ENCODE measurements at places on chromosomes 12 and 14.
A peak's percentile ranks its signal among the peaks of the same experiment; 100 is the strongest.

GRCh38 chr14:85159726-85160125 lies 370.2 kb upstream of the FLRT2 start:
- no peak for DNase-seq

DNA sequence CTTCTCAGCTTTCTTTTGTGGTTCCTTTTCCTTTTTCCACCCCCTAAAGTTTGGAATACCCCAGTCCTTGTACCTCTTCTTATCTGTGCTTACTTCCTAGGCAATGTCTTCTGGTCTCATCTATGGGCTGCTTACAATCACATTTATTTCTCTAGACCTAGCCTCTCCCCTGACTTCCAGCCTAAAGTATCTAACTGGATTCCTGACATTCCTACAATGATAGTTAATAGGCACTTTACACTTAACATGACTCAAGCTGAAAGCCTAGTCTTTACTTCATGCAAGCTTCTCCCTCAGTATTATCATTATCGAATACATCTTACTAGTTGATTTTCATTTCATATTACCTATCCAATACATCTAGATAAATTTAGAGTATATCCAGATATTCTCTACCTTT lies 21.2 kb downstream of the CLECL1 start:
- no peak for DNase-seq

GRCh38 chr14:51844081-51844881 lies 16.1 kb upstream of the GNG2 start:
- DNase-seq = no peak

DNA sequence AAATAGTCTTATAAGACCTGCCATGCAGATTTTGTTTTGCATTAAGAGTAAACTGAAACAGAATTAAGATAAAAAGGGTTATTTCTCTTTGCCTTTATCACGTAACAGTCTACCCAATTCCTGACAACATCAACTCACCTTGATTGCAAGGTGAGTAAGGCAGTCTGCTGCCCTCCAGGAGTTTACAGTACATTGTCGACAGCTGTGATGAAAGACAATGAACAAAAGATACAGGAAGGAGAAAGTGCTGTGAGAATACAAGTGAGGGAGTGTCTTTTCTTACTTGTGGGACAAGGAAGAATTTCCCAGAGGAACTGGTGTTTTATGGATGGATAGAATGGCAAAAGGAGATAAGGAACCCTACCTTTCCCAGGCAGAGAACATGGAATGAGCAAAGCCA lies 101.0 kb downstream of the RTN1 start:
- DNase-seq = no peak

DNA sequence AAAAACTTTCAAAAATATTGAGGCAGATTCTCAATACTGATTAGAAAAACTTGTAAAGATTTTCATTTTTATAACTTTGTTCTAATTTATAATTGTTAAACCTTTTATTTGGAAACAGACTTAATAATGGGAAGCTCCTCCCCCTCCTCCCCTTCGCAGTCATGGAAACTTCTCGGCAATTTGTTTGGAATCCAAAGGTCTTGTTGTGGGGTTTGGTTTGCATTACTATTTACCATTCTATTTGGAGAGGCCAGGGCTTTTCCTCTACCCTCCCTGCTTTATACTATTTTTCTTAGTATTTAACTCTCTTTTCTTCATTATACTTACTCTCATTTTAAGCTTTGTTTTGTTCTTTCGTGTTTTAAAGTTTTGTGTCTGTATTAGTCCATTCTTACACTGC lies 6.0 kb downstream of the SLC39A9 start:
- DNase-seq = no peak

DNA sequence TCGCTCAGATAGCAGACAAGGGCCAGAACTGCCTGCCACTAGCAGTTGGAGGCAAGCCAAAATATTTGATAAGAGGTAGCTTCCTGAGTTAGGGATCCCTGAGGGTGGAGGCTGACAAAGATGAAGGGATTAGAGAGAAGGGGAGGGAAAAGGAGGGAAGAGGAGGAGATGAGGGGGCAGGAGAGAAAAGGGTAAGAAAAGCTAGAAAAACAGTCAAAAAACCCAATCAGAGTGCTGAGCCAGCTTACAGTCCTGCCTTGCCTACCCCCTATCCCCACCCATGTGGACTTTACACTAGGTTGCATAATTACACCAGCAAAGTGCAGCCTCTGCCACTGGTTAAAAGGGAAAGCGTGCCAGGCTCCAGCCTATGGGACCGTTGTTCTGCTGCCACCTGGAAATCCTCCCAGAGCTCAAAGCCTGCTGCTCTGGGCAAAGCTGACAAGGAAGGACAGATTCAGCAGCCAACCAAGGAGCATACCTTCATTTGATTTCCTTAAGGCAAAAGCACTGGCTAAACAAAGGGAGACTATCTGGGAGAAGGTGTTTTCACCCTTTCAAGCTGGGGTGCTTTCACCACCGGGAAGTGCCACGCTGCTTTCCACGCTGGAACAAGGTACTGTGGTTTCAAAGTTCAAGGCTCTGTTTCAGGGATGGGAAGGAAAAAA lies 3.8 kb upstream of the NUMB start:
- DNase-seq = peak; percentile 59

- DNase-seq = peak; percentile 67
Observed at GRCh38 chr14:69637503-69638031, 26.2 kb downstream of the SUSD6 start.

DNA sequence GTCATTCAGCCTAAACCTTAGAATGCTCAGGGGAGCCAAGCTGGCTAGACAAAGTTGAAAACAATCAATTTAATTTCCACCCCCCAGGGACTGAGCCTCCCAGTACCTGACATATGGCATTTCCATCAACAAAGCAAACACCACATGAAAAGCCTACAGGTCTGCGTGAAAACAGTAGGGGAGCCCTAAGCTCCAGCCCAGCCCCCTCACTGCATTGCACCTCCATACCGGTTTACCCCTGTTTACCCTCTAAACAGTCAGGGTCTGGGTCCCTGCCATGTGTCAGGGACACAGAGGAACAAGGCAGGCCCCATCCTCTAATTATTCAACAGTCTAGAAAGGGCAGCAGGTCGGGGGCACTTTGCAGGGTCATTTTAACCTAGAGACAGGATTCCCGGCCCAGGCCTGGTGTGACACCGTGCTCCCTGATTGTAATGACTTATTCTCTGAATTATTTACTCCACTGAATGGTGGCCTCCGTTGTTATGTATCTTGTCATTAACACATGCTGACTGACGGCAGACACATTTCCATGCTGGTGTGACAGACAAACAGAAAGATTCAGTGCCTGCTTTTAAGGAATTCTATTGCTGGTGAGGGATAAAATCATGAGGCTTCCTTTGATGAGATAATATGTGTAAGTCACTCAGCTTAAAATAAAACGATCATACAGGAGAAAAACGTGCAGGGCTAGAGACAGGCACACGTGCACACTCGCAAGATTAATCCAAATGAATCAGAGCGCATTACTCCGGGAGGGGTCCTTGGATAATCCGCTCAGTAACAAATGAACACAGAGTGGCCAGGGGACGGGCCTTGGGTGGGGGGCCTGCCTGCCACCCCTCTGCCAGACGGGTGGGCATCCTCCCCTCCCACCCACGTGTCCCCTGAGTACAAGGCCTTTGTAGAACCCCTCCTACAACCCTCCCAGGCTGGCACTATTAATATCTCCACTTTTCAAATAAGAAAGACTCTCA lies 23.2 kb downstream of the CCDC88C start:
- no peak for DNase-seq

GRCh38 chr14:54342806-54343205 lies 54.0 kb upstream of the CDKN3 start:
- no peak for DNase-seq

DNA sequence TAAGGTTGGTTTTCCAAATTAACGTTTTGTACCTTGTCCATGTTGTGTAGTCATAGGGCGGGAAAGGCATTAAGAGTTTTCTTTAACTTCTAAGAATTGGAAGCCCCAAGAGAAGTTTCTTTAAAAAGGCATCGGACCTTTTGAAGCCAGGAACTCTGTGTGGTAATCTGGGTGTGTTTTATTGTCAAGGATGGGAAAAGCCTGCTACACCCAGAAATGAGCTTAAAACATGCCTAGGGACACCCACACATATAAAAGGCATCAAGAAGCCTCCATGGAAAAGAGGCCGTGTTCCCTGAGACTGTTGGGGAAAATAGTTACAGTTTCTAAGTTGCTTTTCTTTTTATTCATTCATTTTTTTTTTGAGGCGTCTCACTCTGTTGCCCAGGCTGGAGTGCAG lies 81.0 kb upstream of the PTHLH start:
- DNase-seq = no peak

GRCh38 chr12:39852346-39852745 lies 232.7 kb upstream of the ABCD2 start:
- DNase-seq = no peak

DNA sequence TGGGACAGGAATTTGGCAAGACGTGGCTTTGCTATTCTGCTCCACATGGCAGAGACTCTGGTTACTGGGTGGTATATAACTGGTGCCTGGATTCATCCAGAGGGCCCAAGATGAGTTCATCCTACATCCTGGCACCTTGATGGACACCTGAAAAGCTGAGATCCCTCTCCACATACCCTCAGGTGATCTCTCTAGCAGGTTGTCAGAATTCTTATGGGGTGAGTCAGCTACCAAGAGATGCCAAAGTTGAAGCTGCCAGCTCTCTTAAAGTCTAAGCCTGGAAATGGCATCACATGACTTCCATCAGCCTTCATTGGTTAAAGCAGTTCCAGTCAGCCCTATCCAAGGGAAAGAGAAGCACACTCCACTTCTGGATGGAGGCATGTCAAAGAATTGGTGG lies 300.7 kb upstream of the SEL1L start:
- no peak for DNase-seq

DNA sequence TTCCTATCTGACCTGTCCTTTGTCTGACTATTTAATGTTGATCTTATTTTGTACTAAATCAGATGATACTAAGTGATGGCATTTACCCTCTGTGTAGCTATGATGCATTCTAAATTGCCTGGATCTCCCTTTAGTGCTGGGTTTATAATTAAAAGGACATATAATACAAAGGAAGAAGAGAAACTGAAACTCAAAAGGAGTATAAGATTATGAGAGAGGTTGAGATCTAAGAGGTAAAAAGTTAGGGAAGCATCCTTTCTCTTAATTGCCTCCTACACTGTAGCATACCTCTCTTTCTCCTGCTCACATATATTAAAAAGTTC lies 86.9 kb upstream of the MON2 start:
- DNase-seq = no peak

GRCh38 chr14:94670692-94671285 lies 58.6 kb downstream of the SERPINA3 start:
- DNase-seq = peak; percentile 23

DNA sequence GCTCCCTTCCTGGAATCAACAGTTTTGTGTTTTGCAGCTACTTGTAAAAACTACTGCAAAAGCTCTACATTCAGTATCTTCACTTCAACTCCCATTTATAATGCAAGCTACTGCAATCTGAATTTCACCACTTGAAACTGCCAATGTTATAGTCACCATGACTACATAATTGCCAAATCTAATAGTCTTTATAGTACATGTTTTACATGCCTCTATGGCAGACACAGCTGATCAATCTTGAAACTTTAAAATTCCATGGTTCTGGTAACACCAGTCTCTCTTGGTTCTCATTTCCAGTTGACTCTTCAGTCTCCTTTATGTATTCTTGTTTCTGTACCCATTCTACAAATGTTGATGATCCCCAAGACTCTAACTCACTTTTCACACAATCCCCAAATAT lies 185.9 kb downstream of the MED13L start:
- DNase-seq = no peak

DNA sequence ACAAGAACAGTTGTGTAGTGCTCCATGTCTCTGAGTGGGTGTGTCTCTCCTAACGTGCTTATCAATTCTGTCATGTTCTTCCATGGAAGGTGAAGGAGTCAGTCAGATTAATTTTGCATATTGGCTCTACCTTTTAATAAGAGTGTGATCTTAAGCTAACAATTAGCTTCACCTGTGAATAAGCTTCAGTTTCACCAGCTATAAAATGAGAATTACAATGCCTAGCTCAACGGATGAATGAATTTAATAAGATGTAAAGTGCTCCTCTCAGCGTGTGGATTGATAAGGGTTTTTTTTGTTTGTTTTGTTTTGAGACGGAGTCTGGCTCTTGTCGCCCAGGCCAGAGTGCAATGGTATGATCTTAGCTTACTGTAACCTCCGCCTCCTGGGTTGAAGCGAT lies 32.7 kb downstream of the CCDC175 start:
- no peak for DNase-seq

DNA sequence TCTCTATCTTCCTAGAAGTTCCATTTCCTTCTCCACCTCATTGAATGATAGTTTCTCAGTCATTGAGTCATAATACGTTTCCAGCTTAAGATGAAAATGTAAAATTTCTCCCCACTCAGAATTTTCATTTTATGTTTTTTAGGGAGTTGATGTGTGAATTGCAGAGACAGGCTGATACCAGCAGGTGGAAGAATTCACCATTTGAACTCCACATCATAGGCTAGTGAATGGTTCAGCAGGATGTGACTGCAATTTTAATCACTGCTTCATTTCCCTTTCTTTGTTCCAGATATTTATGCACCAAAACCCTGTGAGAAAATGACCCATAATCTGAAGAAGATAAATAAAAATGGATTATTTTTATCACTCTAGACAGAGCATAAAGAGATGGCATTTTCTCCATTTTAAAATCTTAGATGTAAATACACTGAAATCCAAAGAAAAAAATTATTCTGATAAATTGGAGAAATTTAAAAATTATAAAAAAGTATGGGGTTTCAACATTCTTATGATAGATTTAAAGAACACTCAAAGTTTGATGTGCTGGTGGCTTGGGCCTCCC lies 10.6 kb upstream of the PYGL start:
- no peak for DNase-seq

- DNase-seq = peak; percentile 91
Observed at GRCh38 chr12:53746592-53747092, 5.1 kb downstream of the CISTR start.

GRCh38 chr12:65209655-65210043 lies 40.3 kb downstream of the LEMD3 start:
- no peak for DNase-seq

DNA sequence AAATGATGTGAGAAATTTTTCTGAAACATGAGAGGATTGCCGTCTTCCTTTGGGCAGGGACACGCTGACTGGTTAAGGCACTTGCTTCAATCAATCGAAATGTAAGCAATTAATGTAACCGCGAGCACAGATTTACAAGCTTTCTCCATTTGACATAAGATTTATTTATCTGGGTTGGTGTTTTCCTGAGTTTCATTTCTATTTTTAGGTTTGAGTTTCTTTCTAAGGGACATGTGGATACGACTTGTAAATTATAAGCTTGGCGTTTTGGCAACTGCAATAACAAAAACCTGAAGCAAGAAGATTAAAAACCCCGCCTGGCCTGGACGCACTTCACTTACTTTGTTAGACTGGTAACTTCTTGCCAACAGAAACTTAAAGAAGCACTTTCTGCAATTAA lies 20.3 kb upstream of the SINHCAF start:
- DNase-seq = no peak
